ENCODE measurements at places on chromosomes 4 and X. TPM values are rescaled to one million over a fixed set of nuclear protein-coding genes. Genes with fewer than 3 reads are reported as not detected.

DNA sequence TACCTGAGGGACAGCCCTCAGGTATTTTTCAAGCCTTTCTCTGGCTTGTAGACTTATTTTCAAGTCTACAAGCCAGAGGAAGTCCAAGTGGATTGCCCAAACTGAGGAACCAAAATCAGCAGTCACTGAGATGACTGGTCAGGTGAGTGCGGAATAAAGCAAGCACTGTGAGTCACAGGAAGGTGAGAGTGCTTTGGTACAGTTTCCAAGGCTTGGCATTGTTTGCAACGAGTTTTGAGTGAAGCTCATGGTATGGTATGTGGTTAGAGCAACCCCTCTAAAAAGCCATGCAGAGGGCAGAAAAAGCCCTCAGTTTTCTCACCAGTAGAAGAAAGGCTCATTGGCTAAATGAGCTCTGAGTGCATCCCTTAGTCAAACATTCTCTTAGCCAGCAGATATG is 112.8 kb upstream of the EOLA2 start:
- no peak for DNase-seq

GRCh38 chrX:149541521-149542047 is 772 bp downstream of the EOLA1 start:
- DNase-seq = no peak

GRCh38 chrX:41180194-41180908 is 95.1 kb downstream of the USP9X start:
- peak; percentile 45 for DNase-seq

FDCSP gene
- not detected for total RNA-seq

- DNase-seq = no peak
Observed at GRCh38 chrX:36434522-36434921, 515.0 kb downstream of the CFAP47 start.
